ENCODE measurements at places on chromosomes 4 and X.

DNA sequence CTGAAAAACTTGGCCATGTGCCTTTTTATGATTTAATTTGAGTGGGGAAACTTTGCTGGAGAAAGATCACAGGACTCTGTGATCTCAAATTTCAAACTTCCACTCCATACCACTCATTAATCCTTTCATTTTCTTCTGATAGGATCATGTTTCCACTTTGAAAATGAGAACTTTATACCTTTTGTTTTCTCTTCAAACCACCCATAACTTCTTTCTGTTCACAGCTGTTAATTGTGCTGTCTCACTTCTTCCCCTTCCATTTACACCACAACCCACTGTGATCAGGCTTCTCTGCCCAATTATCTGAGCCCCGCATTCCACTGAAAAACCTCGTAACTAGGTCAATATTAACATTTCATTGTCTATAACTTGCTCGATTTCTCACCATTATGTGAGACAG is 47.0 kb upstream of the ARSJ start:
- DNase-seq: no peak

DNA sequence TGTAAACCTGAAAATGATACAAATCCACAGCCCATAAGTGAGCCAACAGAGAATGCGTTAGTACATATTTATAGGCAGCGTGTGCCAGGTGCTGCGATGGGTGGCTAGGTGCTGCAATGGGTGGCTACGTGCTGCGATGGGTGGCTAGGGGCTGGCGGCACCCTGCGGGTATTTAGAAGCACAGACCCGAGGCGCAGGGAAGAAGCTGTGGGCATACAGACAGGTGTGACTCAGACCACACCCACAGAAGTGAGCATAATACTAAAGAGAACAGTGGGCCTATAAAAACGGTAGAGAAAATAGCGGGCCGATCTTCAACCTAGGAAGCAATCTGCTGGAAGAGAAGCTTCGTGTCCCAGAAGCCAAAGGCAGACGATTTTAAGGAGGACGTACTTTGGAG is 81.1 kb downstream of the FAT1 start:
- no peak for DNase-seq

DNA sequence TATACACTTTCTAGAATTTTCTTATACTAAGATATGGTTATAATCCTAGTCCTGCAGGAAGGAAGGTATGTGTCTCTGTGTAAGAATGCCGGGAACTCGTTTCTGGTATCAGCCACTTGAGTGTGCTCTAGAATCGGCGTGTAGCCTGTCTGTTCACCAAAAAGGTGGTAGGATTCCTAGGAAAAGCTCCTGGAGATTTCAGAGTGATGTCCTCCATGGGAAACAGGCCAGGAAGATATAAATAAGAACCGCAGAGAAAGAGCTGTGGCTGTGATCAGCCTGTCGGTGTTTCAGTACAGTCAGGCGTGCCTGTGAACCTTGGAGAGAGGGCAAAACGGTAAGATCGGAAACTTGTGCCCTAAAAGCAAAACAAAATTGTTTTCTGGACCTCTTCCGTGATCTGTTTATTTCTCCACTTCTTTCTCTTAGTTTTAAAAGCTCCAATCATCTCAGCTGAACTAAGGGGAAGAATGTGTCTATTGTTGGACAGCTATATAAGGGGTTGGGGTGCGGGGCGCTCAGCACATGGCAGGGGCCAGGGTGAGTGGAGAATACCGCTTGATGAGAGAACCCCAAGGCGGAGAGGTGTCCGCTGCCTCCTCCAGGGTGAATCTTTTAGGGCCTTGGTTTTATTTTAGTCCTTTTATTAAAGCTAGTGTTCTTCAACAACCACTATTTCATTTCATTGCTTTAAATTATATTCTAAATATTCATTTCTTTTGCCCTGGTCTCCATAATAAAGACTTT is 303.8 kb upstream of the TENM3 start:
- DNase-seq: no peak

- DNase-seq: no peak
Measured at GRCh38 chrX:11135564-11136185, 24.5 kb downstream of the HCCS start.
